CD4-positive, alpha-beta T cell treated with Interleukin-4 for 4 hours (primary cell): ENCODE measurements at places on chromosomes 6 and 20.

DNA sequence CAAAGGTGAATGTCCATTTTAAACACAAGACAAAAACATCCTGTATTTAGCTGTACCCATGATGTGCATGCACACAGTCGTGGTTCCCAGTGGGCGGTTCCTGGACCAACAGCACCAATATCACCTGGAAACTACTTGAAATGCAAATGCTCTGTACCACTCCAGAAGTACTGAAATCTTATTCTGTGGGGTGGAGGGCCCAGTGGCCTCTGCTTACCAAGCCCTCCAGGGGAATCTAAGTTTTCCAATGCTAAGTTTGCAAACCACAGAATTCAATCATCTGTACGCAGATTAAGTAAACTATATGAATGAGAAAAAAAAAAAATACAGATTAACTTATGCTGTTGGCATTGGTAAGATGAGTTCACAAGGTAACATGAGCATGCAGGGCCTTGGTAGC is 14.1 kb downstream of the TRMT6 start:
- no peak for DNase-seq

- no peak for DNase-seq
Measured at GRCh38 chr6:134732763-134733162, 217.1 kb downstream of the ALDH8A1 start.

- DNase-seq, result peak; percentile 53
Measured at GRCh38 chr20:36604952-36605398, 604 bp upstream of the RAB5IF start.

- DNase-seq, result no peak
Measured at GRCh38 chr6:136378888-136379287, 89.2 kb upstream of the BCLAF1 start.

DNA sequence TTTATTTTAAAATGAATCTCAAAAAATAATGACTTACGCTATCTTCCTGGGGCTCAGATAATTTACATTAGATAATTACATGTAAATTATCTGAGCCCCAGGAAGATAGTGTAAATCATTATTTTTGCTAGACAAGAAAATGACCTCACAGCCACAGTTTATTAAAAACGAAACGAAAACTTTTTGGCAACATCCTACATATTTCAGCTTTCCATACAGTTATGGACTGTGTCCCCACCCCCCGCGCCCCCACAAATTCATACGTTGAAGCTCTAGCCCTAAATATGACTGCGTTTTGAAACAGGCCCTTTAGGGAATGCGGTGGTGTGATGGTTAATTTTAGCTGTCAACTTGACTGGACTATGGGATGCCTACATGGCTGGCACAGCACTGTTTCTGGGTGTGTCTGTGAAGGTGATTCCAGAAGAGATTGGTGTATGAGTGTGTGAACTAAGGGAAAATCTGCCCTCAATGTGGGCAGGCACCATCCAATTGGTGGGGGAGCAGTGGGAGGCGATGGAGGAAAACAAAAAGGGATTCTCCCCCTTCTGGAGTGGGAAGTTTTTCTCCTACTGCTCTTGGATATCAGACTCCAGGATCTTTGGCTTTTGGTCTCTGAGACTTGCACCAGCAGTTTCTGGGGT is 52.6 kb downstream of the TRPC4AP start:
- no peak for DNase-seq

DNA sequence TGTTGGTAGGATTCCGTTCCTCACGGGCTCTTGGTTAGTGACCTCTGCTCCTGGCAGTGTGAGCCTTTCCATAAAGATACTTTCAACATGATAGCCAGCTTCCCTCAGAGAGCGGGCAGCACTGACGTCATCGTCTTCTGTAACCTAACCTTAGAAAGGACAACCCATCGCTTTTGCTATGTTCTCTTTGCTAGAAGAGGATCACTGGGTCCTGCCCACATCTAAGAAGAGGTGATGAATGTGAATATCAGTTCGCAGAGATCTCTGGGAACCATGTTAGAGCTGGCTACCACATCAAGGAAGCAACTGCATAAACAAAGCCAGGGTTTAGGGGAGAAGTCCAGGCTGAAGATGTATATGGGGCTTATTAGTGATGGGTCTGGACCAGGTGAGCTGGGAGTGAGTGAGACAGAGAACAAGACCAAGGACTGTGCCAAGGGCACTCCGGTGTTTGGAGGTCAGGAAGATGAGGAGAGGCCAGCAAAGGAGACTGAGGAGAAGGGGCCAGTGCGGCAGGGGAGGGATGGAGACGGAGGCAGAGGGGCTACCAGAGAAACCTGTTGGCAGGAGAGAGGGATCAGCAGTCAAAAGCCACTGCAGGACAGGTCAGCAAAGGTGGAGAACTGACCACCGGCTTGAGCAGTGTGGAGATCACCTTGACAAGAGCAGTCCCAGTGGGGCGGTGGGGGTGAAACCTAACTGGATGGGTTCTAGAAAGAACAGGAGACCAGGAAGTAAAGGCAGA is 39.7 kb downstream of the PIM1 start:
- peak; percentile 85 for DNase-seq

- no peak for DNase-seq
Measured at GRCh38 chr6:67717281-67717680, 917.8 kb upstream of the ADGRB3 start.

- no peak for DNase-seq
Measured at GRCh38 chr6:11987386-11987785, 24.7 kb upstream of the HIVEP1 start.

GRCh38 chr6:2939315-2940009 is 31.9 kb downstream of the SERPINB6 start:
- DNase-seq, result no peak

GRCh38 chr6:111566222-111566734 is 39.4 kb downstream of the TRAF3IP2 start:
- DNase-seq, result no peak

DNA sequence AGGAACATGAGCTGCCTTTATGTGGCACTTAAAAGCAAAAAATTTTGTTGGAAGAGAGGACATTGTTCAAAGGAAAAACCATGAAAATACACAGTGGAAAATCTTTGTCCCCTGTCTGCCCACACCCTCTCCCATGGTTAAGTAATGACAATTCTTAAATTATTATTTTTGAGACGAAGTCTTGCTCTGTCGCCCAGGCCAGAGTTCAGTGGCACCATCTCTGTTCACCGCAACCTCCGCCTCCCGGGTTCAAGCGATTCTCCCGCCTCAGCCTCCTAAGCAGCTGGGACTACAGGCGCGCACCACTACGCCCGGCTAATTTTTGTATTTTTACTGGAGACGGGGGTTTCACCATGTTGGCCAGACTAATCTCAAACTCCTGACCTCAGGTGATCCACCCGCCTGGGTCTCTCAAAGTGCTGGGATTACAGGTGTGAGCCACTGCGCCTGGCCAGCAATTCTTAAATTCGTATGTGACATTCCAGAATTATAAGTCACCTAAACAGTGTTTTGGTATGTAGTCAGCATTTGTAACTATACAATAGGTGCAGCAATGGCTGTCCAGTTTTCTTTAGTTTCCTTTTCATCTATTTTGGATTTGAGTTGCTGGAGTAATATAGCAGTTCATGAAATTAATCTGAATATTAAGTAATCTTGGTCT is 636 bp upstream of the SSR1 start:
- no peak for DNase-seq

DNA sequence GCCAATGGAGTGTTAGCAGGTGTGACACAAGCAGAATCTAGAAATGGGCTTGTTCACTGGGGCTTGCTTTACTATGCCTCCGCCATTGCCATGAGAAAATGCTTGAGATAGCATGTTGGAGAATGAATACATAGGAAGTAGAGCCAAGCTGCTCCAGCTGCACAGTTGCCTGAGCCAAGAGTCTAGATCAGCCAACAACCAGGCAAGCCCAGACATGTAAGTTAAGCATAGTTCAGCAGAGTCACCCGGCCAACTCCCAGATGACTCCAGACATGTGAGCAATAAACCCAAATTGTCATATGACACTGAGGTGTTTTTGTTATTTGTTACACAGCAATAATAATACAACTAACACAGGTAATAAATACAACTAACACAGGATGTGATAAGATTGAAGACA is 167.9 kb downstream of the HAO1 start:
- DNase-seq, result no peak

GRCh38 chr6:75776461-75776860 is 27.4 kb downstream of the MYO6 start:
- DNase-seq, result no peak

GRCh38 chr6:23454080-23454976 is 671.7 kb upstream of the NRSN1 start:
- no peak for DNase-seq

DNA sequence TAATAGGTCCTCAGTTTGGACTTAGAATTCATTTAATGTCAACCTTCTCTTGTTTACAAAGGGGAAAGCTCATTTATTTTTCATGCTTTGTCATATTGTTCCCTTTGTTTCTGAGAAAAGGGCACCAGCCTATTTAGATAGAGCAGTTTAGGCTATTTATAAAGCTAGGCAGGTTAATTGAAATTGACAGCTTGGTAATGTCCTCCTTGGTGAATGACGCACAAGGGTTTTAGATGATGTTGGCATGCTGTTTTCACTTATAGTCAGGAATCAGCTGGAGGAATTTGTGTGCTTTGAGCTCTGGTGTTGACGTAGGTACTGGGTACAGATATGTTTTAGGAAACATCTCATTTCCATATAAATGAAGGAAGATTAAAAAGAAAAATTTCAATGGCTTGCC is 45.2 kb downstream of the BCKDHB start:
- no peak for DNase-seq

DNA sequence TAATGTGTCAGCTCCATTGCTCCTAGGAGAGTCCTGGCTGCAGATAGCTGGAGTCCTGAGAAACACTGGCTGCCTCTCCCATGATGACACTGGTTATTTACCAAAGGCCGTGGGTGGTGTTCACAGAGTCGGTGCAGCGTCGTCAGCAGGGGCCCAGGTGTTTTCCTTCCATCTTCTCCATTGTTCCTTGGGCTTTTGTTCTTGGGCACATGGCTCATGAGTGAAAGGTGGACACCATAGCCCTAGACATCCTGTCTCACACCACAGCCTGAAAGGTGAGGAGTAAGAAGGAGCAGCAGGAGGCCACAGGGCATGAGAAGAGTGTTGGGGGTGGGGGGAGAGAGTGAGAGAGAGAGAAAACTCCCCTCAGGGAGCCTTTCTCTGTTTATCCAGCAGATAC is 9.1 kb downstream of the CST5 start:
- DNase-seq, result no peak

- no peak for DNase-seq
Measured at GRCh38 chr20:5780846-5781217, 30.6 kb downstream of the SHLD1 start.

DNA sequence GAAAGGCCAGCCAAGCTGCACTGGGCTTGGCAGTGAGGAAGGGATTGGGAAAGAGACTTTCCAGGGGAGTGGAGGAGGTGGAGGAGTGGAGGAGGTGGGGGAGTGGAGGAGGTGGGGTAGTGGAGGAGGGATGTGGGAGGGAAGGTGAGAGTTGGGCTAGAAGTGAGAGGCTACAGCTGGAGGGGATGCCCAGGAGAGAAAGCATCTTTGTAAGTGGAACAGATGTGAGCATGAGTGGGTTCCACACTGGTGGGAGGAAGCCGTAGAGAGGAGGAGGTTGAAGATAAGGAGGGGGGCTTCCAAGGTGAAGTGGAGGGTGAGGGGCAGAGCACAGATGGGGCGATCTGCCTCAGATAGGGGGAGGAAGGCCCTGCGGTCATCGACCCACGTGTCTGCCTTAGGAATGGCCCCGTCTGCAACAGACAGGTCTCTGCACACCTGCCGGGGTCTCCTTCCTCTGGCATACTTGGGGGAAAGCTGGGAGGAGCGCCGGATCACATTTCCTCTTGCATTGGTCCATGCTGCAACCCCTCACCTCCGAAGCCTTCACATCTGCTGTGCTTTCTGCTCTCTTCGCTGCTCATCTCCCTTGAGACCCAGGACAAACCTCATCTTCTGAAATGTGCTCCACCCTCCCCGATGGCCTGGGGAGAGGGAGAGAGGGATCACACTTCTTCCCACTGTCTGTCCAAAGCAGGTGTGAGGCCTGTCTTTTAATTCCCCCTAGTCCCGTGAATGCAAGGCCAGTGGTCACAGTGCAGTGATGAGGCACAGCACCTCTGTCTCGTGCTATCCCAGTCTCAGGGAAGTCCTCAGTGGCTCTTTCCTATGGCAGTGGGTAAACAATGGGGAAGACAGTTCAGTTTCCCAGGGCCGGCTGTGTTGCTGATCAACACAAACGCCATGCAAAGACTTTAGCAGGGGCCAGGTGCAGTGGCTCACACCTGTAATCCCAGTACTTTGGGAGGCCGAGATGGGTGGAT is 48.6 kb upstream of the SNX9 start:
- DNase-seq, result no peak

DNA sequence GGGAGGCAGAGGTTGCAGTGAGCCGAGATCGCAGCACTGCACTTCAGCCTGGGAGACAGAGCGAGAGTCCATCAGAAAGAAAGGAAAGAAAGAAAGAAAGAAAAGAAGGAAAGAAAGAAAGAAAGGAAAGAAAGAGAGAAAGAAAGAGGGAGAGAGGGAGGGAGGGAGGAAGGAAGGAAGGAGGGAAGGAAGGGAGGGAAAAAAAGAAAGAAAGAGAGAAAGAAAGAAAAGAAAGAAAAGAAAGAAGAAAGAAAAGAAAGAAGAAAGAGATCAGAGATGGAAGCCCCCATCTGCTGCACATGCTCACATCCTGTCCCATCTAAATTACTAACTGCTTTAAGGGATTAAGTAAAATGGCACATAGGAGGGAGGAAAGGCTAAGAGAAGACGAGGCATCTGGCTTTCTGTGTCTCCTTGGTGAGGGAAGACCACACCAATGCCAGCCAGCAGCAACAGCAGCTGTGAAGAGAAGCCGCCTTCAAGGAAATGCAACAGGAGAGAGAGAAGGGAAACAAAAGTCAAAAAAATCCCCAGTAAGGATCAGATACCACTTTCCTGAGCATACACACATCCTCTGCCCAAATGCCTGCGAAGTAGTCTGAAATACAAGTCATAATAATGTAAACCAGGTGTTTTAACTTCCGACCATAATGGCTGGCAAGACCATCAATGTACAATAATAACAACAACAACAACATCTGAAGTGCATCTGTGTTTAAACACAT is 300.2 kb upstream of the JARID2 start:
- DNase-seq, result no peak

DNA sequence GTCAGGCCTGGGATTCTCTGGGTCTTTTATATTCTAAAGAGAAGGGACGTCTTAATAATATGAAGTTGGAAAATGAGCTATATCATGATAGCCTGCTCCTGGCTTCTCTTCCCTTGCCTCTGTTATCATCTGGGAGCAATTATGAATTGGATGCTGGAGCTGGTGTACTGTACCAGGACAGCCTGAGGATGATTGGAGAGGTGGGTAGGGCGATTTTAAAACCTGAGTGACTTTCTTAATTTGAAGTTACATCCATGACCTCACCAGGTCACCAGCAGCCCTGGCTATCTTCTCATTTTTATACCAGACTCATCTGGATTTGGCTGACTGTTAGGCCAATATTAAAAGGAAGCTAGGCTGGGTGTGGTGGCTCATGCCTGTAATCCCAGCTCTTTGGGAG is 317.6 kb downstream of the CLIC5 start:
- DNase-seq, result no peak

- no peak for DNase-seq
Measured at GRCh38 chr6:18985061-18985460, 597.9 kb downstream of the RNF144B start.
